ENCODE measurements at places on chromosomes 4 and X.

GRCh38 chr4:175469514-175469913, 342.6 kb downstream of the GPM6A start:
- no peak for DNase-seq

- no peak for DNase-seq
Measured at GRCh38 chr4:56630876-56631666, 50.0 kb downstream of the HOPX start.

DNA sequence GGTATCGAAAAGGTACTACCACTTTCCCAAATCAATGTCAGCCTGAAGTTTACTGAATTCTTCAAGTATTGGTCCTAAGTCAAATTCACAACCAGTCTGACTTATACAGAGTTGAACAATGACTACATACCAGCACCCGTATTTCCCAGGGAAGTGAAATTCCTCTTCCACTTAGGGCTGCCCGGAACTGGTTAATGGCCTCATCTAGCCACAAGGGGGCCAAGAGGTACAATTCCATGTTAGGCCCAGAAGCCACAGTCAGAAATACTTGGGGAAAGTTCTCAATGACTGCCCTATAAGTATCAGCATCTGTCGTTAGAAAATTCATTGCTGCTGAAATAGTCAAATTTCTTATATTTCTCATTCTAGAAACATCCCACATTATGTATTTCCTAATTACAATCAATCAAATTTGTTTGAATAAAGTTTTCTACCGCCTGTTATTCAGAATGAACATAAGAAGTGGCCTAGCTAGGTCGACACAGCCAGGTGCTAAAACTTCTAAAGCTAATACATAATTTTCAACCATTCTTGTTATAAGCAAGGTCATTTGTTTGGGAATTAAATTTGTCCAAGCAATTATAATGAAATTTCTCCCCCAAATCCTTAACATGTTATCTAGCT, 5.6 kb upstream of the PCDH7 start:
- no peak for DNase-seq

DNA sequence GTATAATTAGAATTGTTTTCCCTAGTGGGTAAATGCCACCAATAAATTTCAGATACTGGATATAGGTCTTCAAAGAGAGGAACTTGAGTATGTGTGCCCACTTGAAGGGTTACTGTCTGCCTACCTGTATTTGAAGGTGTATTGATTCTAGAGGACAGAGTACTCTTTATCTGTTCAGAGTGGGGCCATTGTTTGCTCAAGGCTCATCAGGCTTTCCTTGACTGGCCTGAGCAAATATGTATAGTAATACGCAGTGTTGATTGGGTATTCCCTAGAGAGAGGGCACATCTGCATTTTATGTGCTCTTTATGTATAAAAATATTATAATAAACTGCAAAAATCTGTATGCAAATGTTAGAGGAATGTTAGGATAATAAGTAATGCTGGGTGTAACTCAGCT, 23.7 kb downstream of the RP2 start:
- no peak for DNase-seq

DNA sequence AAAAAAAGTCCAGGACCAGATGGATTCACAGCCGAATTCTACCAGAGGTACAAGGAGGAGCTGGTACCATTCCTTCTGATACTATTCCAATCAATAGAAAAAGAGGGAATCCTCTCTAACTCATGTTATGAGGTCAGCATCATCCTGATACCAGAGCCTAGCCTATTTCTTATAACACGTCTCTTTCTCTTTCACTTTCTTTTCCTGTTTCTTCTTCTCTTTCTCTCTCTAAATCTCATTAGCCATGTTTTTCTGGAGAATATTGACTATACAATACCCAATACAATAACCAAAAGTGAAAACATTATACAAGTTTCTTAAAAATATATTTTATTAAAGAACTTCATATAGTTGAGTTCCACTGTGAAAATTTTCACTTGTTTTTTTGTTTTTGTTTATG, 1154.9 kb upstream of the PCDH7 start:
- DNase-seq: no peak

DNA sequence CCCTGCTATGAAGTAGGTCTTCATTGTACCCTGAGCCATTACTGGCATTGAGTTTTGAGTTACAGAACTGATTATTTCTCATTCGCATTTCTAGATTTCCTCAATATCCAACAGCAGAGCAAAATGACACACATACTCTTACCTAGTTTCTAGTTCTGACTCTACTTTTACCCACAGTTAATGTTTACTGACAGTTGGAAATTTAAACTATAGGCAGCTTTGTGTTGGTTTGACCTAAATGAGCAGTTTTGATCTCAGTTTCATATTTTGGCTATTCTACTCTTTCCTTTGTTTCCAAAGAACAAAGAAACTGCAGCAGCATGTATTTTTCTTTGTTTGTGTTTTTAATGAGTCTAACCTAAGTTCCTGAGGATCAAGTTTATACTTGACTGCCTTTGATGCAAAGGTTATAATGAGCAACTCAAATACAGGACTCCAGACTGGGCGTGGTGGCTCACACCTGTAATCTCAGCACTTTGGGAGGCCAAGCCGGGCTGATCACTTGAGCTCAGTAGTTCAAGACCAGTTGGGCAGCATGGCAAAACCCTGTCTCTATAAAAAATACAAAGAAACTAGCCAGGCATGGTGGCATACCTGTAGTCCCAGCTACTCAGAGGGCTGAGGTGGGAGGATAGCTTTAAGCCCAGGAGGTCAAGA, 30.4 kb downstream of the TXK start:
- DNase-seq: no peak

- no peak for DNase-seq
Measured at GRCh38 chrX:150449313-150449712, 86.2 kb downstream of the MAMLD1 start.

DNA sequence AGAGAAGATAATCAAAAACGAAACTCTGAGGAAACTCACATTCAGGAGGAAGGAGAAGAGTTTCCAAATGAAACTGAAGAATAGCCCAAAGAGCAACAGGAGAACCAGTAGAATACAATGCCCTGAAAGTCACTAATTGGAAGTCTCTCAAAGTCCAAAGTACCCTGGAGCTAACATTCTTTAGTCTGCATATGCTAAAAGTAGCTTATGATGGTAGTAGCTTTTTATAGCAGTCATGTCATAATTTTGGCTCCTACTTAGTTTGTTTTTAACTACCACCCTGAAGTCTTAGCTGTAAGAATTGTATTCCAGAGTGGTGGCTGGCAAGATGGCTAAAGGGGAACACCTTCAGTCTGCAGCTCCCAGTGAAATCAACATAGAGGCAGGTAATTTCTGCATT, 100.3 kb upstream of the FGF16 start:
- DNase-seq: no peak

- DNase-seq: no peak
Measured at GRCh38 chr4:40960941-40961340, 211.2 kb downstream of the NSUN7 start.

GRCh38 chr4:95155759-95156451, 392.9 kb downstream of the UNC5C start:
- no peak for DNase-seq

DNA sequence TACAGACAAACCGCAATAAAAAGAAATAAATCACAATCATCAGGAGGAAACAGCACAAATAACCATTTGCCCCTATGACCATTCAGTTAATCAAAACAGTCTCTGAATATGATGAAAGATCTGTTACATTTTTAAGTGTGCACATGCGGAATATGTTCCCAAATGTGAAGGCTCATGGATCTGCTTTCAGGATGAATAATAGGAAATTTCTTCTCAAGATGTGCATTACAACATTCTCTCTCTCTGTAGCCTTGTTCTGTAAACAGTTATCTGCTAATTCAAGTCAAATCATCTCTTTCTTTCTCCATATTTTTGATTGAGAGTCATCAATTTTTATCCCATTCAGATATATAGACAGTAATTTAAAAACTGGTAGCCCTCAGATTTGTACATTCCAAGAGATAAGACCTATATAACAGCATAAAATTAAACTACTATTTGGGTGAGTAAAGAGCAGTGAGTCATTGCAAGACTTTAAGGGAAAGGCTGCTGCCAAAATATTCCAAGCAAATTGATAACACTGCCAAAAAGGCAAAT, 433.9 kb upstream of the ATOH1 start:
- DNase-seq: no peak

- no peak for DNase-seq
Measured at GRCh38 chrX:42195506-42195905, 272.2 kb upstream of the CASK start.

GRCh38 chr4:124937993-124938392, 225.5 kb upstream of the ANKRD50 start:
- no peak for DNase-seq

DNA sequence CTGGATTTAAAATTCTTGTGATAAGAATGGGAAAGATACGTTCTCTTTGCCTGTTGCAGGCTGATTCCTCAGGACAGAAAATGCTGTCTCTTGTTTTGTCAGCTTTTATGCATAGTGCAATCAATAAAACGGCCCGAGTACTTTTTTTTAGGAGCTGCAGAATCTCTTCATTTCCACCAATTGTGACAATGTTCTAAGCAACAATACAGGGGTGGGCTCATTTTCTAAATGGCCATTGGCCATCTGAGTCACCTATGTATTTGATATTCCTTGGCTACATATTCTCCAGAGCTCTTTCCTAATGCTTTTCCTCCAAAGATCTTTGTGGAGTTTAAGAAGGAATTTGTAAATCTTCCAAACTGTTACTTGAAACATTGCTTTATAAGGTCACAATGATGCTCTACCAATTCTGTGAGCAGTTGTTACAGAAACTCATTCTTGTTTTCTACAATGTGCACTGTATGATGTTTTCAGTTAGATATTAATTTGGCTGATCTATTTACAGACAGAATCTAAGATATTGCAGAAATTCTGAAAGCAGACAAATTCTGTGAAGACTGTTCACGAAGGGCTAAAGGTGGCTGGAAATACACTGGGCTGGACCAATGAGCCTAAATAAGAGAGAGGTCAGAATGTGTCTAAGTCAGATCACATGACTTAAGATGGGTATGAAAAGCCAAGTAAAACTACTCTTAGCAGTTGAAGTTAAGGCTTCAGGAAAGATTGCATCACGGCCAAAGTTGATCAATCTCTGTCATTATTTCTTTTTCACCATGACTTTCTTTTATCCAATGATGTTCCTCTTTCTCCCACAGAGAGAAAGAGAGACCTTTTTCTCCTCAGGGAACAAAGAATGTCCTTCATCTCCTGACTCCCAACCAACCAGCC, 33.4 kb downstream of the TAPT1 start:
- DNase-seq: no peak

DNA sequence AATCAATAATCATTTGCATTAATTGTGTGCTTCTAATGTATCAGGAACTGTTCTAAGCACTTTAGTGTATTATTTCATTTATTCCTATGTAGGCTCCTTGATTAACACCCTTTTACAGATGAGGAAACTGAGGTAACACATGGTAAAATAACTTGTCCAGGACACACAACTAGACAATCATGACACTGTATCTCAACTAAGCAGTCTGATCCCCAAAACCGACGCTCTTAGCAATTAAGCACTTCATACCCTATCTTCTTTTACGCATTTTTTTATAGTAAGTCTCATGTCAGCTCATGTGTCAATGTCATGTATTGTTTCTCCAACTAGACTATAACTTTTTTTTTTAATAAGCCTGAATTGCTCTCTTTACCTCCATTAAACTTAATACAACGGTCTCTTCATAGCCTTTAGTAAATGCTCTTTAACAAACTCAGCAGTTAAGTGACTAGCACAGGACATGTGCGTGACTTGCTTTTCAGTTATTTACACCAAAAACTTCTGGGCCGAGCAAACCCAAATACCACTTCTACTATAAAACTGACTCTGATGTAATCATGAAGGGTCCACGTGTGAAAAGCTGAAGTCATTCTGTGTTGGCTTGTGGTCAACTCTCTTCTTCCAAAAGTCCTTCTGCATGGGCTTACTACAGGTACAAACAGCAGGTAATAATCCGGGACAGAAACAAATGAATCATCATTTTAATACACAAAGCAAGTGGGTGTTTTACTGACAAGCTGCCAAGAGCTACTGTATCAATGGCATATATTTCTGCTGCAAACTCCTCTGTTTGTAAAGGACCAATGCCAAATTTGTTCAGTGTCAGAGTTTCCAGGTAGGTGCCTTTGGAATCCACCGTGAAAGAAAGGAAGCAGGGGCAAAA, 7.9 kb upstream of the AMBN start:
- no peak for DNase-seq

GRCh38 chr4:109160494-109160893, 142.0 kb downstream of the COL25A1 start:
- no peak for DNase-seq

GRCh38 chr4:37928426-37929416, 31.5 kb upstream of the PTTG2 start:
- no peak for DNase-seq

- DNase-seq: no peak
Measured at GRCh38 chrX:153864101-153864500, 21.9 kb downstream of the L1CAM start.

DNA sequence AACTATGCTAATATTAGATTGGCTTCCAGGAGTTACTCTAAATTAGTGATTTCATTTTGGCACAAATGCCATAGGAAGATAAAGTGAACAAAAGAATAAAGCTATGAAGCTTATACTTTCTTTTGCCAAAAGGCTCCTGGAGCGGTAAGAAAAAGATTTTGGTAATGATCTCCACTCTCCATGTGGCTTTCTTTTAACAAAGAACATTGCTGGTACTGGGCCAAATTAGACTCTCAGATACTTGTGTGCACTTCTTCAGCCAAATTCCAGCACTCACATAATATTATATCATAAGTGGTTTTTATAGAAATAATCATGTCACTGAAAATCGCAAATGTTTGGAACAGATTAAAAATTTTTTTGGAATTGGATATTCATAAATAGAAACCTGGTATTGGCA, 142.4 kb upstream of the FGF13 start:
- DNase-seq: no peak

DNA sequence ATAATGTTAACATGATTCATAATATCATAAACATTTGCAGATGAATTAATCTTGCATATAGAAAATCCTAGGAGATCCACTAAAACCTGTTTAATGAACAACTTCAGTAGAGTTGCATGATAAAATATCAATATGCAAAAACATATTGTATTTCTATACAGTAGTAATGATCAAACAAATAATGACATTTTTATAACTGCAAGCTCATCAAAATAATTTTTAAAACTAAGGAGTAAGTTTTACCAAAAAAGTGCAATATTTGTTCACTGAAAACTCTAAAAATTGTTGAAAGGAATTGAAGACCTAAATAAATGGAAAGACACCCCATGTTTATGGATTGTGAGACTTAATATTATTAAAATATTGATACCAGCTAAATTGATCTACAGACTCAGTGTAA, 15.9 kb upstream of the GPRASP2 start:
- no peak for DNase-seq

DNA sequence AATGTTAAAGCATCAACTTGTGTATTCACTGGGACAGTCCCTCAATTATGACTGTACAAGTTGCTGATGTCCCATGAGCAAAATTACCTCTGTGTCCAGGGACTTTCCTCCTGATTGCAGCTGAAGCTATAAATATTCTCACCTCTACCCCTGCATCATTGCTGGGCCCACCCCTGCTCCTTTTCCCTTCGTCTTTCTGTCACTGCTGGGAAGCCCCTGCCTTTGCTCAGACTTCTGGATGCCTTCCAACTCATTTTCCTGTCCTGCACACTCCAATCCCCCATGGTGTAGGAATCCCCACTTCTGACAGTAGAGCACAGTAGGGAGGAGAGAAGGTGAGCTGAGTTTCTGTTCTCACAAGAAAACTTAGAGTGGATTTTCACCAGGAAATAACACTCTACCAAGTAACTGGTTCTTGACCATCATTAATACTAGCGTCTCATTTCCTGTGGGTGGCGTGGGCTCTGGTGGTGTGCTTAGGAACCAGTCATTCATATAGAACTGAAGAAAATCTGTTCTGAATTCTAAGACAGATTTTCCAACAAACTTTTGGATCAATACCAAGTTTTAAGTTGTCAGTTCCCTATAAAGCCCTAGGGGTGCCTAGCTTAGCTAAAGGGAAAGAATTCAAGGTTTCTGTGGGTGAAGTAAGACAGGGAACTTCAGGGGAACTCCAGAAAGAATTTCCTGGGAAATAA, 136.2 kb upstream of the MED14 start:
- DNase-seq: no peak

Data from T-helper 2 cell (primary cell).